ENCODE measurements at places on chromosomes 11 and 22. TPM values are rescaled to one million over a fixed set of nuclear protein-coding genes. Genes with fewer than 3 reads are reported as not detected.

Gene DLG2
- 1.4 TPM for total RNA-seq

Gene LRRN4CL
- 0.14 TPM for total RNA-seq

Gene RAB39A
- total RNA-seq, result not detected

Gene MDK
- total RNA-seq, result 5.0 TPM

Gene MMP1
- total RNA-seq, result not detected

Gene CABP7
- total RNA-seq, result not detected

Gene TBX10
- total RNA-seq, result not detected

Gene TTC36
- total RNA-seq, result 0.82 TPM

Gene GLYATL1
- total RNA-seq, result not detected

Gene MMP27
- total RNA-seq, result not detected

Gene PPP2R5B
- total RNA-seq, result 12.3 TPM

Gene CNTF
- total RNA-seq, result 3.4 TPM

Gene CHRM4
- total RNA-seq, result 0.18 TPM

Gene CD151
- total RNA-seq, result 54.9 TPM

Gene SCGB1C1
- total RNA-seq, result not detected

Gene RASGRP2
- 123 TPM for total RNA-seq
